Stimulated activated CD4-positive, alpha-beta T cell treated with anti-CD3 and anti-CD28 coated beads, TNF-alpha, amount 100 ng/mL, for 24 hours (primary cell): ENCODE measurements at places on chromosomes 2 and 18.

- no peak for DNase-seq
Observed at GRCh38 chr2:86056590-86057331, 48.9 kb downstream of the POLR1A start.

DNA sequence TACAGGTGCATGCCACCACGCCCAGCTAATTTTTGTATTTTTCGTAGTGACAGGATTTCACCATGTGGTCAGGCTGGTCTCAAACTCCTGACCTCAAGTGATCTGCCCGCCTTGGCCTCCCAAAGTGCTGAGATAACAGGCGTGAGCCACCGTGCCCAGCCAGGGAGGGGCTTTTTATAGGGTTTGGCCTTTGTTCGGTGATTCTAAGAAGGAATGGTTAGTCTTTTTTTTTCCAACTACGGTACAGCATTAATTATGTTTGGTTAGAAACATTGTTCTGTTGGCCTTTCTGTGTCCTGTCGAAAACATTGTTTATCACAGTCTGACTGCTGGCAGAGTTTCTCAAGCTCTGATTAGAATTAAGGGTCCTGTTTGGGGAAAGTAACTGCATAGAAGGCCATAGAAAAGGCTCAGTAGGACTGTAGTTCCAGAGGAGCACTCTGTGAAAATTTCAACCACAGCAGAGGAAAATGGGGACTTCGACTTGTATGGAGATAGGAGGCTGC, 19.3 kb upstream of the SMCHD1 start:
- no peak for DNase-seq

- no peak for DNase-seq
Observed at GRCh38 chr2:167817908-167818307, 429.5 kb downstream of the STK39 start.

GRCh38 chr2:197358931-197359330, 48.4 kb upstream of the ANKRD44 start:
- no peak for DNase-seq

DNA sequence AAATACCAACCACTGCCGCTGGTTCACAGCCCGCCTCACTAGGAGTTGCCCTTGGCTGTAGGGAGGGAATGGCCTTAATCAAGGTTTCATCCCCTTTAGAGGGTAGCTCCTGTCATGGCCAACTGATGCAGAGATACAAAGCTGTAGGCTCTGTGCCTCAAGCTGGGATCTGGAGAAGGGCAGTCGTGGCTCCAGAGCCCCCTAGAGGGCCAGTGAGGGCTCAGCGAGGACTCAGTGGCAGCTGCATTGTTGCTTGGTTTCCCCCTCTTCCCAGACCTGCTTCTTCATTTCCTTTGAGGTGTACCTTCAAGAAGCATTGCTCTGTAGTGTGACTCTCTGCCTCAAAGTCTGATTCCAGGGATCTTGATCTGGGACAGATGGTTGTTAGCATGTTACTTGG, 302.1 kb downstream of the LPIN1 start:
- DNase-seq: no peak

DNA sequence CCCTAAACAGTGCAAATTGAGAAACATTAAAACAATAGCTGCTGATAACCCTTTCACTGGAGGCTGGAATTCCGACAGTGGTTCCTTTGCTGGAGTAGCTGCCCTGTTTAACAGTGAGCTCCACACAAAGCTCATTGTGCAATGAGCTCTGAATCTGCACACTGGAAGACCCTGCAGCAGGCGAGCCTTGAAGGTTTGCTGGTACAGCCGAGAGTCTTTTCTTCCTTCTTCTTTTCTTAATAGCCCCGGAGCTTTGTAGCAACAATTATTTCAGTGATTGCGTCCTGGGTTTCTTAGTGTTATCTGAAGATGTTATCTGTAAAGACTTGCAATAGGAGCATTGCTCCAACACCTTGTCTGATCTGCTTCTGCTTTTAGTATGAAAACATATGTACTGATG, 50.8 kb upstream of the CXCR4 start:
- DNase-seq: no peak

- DNase-seq: no peak
Observed at GRCh38 chr2:15359716-15360531, 201.2 kb downstream of the NBAS start.

DNA sequence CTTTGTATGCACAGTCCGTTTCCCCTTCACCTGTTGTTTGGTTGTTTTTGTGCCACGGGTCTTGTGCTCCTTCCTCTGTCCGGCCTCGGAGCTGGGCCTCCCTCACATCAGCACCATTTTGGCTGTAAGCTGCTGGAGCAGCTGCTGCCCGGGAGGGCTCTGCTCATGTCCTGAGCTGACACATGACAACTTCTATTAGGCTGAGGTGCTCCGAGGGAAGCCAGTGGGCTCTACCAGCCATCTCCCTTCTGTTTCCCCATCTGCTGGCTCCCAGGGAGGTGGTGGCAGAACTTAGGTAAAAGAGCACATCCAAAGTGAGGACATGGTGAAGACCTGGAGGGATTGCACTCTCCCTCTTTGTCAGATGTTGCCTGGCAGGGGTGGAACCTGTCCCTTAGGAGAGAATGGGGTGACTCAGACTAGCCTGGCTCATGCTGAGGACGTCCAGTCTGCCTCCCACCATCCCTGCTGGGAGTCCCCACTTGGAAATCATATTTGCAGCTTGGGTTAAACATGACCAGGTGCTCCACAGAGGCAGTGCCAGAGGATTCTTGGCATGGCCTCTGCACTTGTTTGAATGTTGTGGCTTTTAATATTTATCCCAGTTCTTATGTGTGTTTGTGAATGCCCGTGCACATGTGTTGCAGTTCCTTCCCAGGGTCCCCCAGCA, 49.8 kb upstream of the TNP1 start:
- no peak for DNase-seq

- DNase-seq: peak; percentile 26
Observed at GRCh38 chr18:47260120-47260923, 8.9 kb upstream of the SKOR2 start.

DNA sequence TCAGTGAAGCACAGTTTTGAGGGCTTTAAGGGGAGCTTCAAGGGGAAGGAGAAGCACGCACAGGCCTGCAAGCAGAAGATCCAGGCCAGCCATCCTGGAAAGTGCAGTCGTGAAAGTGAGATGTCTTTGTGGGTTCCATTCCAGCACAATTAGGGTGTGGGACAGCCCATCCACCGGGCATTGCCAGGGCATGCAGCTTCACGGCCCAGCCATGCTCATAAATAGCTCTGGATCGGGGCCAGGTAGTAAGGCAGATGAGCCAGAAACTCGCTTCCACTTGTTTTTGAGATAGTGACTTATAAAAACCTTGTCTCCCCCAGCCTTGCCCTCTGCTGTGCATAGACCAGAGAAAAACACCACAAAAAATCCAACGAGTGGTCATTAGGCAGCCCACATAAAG, 21.0 kb downstream of the KDSR start:
- no peak for DNase-seq

GRCh38 chr2:46667945-46668344, 188.6 kb downstream of the TMEM247 start:
- DNase-seq: no peak

DNA sequence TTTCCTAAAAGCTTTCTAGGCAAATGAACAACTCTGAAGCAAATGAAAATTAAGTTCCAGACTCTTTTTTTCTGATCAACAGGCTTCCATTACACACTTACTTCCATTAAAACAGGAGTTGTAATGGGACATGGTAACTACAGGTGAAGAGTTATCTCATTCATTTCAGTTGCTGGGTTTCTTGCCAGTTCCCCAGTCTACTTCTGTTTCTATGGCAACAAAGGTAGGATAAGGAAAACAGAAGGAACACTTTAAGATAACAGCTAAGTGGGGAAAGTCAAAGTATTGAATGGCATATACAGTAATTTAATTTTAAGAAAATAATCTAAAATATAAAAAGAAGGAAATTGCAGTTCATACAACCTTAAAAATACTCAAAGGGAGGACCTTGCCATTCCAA, 25.1 kb downstream of the BAZ2B start:
- no peak for DNase-seq

DNA sequence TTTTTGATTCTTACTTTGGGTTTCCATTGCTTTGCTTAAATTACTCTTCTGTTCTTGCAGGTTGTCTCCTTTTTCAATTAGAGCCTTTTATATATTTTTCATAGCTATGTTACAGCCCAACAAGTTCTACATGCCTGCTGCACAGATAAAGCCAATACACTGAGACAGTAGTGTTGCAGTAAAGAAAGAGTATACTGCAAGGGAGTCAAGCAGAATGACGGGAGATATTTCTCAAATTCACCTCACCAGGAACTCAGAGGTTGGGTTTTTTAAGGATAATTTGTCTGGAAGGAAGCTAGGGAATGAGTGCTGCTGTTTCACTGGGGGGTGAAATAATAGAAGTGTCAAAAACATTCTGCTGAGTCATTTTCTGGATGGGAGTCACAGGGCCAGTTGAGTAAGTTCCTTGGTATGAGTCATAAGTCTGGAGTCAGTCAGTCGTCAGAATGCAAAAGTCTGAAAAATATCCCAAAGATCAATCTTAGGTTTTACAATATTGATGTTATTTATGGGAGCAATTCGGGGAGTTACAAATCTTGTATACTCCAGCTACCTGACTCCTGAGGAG, 193.0 kb upstream of the RGPD4 start:
- no peak for DNase-seq

GRCh38 chr2:81576713-81577112, 1272.2 kb upstream of the LRRTM1 start:
- DNase-seq: no peak

GRCh38 chr2:108617617-108618016, 83.3 kb downstream of the LIMS1 start:
- no peak for DNase-seq

- DNase-seq: no peak
Observed at GRCh38 chr2:52501715-52502475, 1265.7 kb upstream of the CHAC2 start.

DNA sequence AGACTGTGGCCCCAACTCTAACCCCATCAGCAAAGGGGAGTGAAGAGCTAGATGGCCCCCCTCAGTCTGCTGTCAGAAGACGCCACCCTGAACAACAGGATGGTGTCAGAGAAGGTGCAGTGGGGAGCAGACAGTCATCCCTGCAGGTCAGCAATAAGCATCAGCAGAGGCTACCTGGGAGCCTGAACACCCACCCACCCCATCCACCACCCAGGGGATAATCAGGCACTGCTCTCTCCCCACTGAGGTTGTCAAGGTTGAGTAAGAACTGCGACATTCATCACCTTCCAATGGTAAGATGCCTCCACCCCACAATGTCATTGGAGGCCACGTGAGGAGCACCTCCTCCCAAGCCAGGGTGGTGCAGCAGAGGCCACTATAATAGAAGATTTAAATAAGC, 8.5 kb upstream of the ID2 start:
- no peak for DNase-seq

DNA sequence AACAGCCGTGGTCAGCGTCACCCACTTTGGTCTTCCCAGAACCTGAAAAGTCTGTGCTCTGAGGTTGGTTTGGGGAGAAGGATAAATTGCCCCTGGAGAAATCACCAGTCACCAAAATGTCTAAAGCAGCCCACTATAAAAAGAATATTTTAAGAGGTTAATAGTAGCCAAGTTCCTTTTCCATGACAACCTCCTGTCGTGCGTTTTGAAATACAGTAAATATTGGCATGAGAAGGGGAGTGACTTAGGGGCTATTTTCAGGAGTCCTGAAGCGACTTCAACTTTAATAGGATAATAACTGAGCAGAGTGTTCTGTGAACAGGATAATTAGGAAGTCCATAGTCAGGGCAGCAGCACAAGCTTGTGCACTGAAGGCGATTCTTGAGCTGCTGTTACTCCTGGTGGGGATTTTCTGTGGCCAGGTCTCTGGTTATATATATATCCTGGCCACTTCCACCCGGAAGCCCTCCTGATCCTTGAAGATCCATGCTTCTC, 49.3 kb downstream of the RNF144A start:
- DNase-seq: no peak

DNA sequence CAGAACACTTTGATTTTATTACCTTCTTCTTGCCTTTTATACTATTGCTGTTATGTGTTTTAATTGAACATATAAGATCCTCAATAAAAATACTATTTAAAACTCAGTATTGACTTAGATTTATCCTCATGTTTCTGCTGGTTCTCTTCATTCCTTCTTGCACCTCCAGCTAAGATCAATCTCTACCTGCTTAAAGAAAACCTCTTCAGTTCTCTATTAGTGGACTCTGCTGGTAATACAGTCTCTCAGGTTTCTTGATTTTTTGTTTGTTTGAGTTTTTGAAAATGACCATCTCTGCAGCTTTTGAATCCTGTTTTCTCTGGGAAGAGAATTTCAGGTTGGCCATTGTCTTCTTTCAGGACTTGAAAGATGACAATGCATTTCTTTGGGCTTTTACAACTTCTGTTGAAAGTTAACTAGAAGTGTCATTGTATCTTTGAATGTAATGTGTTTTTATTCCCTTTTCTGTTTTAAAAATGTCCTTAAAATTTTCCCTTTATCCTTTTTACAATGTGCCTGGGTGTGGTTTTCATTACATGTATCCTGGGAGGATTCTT, 29.8 kb upstream of the TMEM131 start:
- DNase-seq: no peak

GRCh38 chr2:28543316-28544035, 47.6 kb downstream of the PLB1 start:
- DNase-seq: no peak

GRCh38 chr2:33141476-33141875, 194.7 kb downstream of the LTBP1 start:
- DNase-seq: no peak

DNA sequence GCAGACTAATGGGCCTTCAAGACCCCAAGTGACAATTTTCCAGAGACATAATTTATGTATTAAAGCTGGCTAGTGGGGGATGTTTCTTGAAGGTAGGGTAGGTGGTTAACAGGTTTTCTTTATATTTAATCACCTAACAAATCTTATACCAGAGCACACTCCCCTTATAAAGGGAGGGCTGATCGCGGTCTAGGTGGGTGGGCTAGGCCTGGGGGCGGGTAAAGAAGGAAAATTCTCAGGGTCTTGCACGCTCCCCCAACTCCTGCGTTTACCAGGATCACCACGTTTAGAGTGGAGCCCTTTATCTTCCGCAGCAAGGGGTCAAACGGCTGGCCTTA, 19.9 kb upstream of the CXXC1 start:
- DNase-seq: no peak

GRCh38 chr18:4433717-4434116, 21.4 kb downstream of the DLGAP1 start:
- no peak for DNase-seq

- DNase-seq: no peak
Observed at GRCh38 chr18:73023975-73024374, 156.2 kb upstream of the NETO1 start.

- DNase-seq: no peak
Observed at GRCh38 chr2:11663427-11663826, 6.6 kb downstream of the NTSR2 start.

DNA sequence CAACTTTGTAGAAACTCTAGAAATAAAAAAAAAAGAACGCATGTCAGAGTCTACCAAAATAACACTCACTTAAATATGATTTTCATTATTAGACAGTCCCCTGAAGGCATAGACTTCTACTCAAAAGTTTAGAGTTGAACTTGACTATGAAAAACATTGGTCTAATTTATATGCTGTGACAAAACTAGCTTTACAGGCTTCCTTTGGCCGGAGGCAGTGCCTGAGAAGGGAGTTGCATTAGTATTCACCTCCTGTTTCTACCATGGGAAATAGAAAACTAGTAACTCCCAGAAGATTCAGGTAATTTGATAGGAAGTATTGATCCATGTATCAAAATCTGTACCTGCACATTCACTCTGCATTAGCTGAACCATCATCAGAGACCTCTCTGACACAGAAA, 163.4 kb upstream of the NOSTRIN start:
- no peak for DNase-seq
